ENCODE measurements at places on chromosomes 4 and X. TPM values are rescaled to one million over a fixed set of nuclear protein-coding genes. Genes with fewer than 3 reads are reported as not detected.

The ANOS1 gene
- total RNA-seq, result 31.3 TPM

The MXRA5 gene
- total RNA-seq, result 0.50 TPM

The ITIH6 gene
- total RNA-seq, result 0.03 TPM

The SMARCAD1 gene
- 66.6 TPM for total RNA-seq

The POLN gene
- 1.5 TPM for total RNA-seq

The DLG3 gene
- 90.5 TPM for total RNA-seq

The RNF150 gene
- total RNA-seq, result 1.4 TPM
